ENCODE measurements at places on chromosomes 4 and X.
A peak's percentile ranks its signal among the peaks of the same experiment; 100 is the strongest.

- no peak for DNase-seq
Measured at GRCh38 chr4:53571936-53572599, 19.2 kb downstream of the LNX1 start.

DNA sequence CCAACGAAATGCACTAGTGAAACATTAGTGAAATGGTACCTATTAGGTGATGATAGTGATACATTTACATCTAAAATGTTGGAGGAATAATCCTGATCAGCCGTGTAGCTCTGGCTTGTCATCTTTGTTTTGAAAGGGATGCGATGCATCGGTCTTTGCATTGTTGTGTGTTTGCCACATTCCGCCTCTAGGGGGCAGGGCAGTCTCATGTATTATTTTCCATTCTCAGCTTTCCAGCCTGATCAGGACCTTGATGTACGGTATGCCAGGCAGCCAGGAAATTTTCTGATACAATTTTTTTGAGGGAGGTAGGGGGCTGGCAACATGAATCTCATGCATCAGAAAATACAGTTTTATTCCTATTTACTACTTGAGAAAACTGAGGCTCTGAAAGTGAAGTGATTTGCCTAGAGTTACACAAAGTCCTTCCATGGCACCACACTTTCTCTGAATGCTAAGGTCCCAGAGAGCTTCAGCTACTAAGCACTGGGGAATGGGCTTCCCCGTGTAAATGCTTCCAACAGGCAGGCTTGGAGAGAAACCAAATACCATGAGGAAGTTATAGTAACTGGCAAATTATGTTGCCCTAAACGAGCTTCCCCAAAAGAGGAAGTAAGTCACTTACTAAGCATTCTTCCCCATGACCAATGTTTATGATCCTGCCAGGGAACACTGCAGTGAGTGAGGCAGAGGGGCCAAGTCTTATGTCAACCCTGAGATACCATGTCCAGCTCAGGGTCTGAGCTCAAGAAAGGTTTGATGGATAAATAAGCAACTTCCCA lies 31.8 kb upstream of the IQSEC2 start:
- DNase-seq: peak; percentile 38

DNA sequence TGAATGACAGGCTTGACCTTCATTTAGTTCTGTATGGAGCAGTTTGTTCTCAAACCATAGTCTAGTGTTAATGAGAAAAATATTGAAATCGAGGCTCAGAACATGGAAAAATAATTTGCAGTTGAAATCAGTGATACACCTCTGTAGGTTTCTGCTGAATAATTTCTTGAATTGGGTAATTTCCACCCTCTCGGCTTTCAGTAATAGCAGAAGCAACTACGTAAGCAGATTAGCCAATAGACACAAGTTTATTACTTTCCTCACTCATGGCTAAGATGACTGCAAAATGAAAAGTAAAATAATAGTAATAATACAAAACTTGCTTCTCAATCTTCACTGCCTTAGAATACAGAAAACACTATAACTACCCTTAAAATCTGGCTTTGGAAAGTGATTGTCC lies 46.0 kb downstream of the USP38 start:
- peak; percentile 3 for DNase-seq

GRCh38 chr4:133823177-133823576 lies 378.4 kb downstream of the PABPC4L start:
- DNase-seq: no peak

DNA sequence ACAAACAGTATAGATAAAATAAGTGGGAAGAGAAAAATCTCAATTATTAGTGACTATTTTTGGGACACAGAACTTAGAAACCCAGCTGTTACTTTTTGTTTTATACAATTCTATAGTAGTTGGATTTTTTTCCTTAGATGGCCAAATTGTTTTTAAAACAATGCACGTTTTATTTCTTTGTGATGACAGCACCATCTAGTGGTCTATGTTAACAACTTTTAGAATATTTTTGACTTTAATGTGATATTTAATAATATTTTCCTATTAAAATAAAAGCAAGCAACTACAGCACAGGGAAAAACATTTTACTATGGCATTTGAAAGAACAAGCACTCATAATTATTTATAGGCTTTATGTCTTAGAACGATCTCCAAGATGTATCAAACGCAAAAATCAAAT lies 5.6 kb upstream of the SMIM31 start:
- no peak for DNase-seq

GRCh38 chr4:129998436-129999150 lies 902.6 kb downstream of the C4orf33 start:
- DNase-seq: no peak

DNA sequence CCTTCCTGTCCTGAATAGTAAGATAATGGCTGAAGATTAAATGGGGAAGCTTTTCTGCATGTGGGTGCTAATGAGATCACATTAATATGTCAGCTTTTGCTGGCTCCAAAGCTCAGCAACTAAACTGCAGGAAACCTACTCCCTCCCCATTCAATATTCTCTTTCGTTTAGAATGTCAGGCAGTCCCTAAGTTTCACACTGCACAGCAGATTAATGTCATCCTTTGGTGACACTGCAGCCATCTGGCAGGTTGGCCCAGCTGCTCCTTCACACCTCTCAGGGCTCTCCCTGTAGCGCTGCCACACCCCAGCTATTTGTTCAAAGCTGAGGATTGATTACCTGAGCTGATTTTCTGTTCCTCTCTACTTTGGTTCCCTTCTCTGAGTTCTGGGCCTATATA lies 110.5 kb downstream of the KDR start:
- no peak for DNase-seq

- no peak for DNase-seq
Measured at GRCh38 chrX:41665686-41666085, 23.1 kb upstream of the GPR34 start.

GRCh38 chr4:153242839-153243324 lies 38.6 kb downstream of the TRIM2 start:
- DNase-seq: no peak

DNA sequence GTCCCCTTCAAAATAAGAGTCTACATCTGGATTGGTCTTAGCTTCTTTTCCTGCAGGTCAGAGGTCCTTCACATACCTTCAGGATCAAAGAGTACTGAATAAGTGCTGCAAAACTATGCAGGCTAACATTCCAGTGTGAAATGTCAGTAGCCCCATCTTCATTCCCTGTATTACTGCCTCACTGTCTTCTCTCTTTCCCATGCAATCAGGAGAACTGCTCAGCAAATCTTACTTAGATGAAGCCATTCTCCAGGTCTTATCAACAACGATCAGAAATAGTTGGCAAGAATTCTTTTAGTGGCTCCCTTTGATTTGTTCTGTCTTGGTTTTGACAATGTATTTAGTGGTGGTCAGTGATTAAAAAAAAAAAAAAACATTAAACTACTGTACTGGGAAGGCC lies 26.0 kb upstream of the IQCM start:
- no peak for DNase-seq

DNA sequence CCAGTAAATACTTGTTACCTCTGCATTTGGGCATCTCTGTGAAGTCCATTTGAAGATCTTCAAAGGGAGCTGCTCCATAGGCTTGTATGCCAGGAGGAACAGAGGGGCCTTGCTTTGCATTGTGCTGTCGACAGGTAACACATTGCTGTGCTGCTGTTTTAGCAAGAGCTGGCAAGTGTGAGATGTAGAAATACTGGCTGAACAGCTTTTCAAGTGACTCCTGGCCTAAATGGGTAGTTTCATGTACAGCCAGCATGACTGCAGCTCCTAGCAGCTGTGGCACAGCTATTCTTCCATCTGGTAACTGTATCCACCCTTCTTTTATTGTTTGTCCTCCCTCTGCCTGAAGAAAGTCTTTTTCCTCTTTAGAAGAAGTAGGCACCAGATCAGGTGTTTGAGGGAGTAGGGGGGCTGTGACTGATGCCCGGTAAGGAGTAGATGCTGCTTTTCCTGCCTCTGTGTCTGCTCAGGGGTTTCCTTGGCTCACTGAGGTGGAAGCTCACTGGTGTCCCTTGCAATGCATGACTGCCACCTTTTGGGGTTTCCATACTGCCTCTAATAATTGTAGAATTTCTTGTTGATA lies 965.3 kb downstream of the CCSER1 start:
- no peak for DNase-seq

GRCh38 chr4:85759388-85759787 lies 284.4 kb downstream of the ARHGAP24 start:
- DNase-seq: no peak

GRCh38 chr4:140726776-140727500 lies 29.2 kb downstream of the TBC1D9 start:
- peak; percentile 16 for DNase-seq

DNA sequence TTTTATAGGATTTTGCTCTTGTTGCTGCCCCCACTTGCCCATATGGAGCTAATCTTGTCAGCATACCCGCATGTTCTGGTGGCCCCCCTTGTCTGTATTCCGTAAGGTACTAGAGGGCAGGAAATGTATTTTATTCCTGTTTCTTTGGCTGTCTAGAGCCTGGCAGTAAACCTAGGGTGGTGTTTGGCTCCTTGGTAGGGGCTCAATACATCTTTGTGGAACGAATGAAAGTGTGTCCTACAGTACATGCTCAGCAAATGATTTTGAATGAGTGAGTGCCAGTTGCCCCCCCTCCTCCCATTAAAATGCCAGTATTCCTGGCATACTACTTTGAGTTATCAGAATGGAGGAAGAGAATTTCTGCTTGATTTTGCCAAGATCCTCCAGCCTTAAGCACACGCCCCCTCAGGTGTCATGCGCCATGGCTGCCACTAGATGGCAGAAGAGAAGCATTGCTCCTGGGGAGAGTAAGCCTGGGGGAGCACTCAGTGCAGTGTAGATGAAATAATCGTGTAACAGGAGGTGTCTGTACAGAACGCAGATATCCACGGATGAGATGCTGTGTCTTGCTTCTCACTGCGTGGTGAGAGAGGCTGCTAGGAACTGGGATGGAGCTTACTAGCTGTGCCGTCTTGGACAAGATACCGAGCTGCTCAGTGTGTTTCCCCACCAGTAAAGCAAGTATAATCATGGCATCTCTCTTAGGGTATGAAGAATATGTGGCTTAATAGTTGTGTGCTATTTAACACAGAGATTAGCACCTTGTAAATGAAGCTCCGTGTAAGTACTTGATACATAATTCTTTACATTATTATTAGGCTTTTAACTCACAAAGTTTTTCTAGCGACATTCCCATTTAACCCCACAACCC lies 17.2 kb upstream of the RNF212 start:
- peak; percentile 88 for DNase-seq

DNA sequence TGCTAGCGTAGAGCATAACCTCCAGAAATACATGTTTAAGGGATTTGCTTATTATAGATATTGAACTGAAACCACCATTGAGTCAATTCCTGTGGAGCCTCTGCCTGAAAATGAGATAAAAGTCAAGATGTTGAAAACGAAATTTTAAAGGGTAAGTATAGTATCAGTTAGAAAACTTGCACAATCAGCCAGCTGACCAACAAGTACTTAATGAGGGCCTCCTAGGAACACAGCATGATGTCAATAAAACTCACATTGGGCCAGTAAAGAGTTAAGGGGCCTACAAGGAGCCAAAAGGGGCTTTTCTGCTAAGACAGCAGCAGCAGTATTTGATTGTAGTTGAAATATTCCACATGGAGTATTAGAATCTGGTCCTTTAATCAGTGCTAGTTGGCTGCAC lies 314.1 kb upstream of the PPARGC1A start:
- DNase-seq: no peak

- DNase-seq: no peak
Measured at GRCh38 chrX:23341452-23341851, 6.8 kb downstream of the PTCHD1 start.

- DNase-seq: no peak
Measured at GRCh38 chrX:117641913-117642656, 474.5 kb downstream of the KLHL13 start.

DNA sequence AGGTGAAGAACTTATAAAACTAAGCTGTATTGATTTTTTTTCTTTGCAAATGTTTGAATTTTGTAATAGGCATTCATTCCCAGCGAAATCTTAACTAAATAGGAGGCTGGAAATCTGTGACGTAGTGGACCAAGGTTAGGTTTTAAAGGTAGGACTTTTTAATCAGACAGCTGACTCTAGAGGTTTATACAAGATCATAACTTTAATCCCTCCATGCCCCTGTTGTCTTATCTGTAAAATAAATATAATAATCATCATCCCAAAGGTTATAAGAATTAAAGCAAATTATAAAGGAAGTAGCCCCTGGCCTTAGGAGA lies 101.3 kb downstream of the SHROOM3 start:
- no peak for DNase-seq

- DNase-seq: peak; percentile 3
Measured at GRCh38 chrX:119885554-119886428, 9.9 kb upstream of the AKAP14 start.

- DNase-seq: peak; percentile 35
Measured at GRCh38 chrX:8743126-8743732, 11.3 kb upstream of the ANOS1 start.

DNA sequence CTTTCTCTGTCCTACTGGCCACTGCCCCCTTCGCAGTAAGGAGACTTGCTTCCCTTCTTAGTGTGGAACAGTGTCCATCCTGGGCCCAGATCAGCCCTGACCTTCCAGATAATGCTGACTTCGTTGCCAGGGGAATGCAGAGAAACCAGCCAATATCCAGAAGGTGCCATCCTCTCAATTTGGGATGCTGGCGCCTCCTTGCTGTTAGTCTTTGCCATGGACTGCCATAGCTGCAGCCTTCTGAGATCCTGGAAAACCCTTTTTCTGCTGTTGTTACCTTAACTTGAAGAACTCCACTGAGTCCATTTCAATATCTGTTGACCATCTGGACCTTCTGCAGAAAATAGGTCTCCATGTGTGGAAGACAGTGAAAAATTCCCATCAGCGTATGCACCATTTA lies 21.8 kb downstream of the RAI2 start:
- no peak for DNase-seq

- no peak for DNase-seq
Measured at GRCh38 chr4:14095831-14096230, 468.3 kb upstream of the BOD1L1 start.

- DNase-seq: no peak
Measured at GRCh38 chrX:19636980-19637379, 121.7 kb upstream of the MAP3K15 start.

DNA sequence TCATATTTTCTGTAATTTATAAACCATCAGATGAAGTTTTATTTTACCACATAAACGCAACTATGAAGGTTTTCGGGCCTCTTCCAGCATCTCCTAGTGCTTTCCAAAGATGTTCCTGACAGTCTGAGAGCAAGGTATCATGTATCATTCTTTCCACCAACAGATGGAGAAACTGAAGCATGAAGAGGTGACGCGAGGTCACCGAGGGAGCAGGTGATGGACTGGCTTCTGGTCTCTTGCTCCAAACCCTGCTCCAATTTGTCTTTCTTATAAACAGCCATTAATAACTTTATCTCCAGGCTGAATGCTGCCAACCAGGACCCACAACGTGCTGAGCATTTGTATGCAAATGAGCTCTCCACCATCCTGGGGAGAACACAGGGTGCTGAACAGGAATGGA lies 86.3 kb upstream of the MAML3 start:
- DNase-seq: no peak

DNA sequence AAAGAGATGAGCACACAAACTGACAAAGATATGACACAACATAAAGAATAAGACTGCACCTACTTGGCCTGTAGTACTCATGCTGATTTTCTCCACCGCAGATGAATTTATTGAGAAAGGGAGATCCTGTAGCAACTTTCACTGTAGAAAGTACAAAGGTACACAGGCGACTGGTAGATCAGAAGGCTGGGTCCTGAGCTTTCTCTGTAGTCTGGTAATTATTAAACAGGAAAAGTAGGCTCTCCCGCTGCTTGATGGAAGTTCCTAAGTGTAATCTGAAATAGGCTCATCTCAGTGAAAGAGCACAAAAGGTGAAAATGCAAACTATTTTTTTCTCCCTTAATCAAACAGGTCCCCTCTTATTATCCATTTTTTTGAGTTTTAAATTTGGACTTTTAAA lies at the start of gene ADH6:
Gene ADH6, minus strand, starts transcription at position 175 of the 400 bp plus-strand sequence. Its CDS starts 94 bp downstream, at position 81.
- no peak for DNase-seq

- no peak for DNase-seq
Measured at GRCh38 chr4:41200486-41201017, 13.8 kb downstream of the APBB2 start.
